ENCODE measurements at places on chromosomes 11 and 22.

- peak; percentile 50 for DNase-seq
Observed at GRCh38 chr11:92123540-92123939, 101.1 kb upstream of the FAT3 start.

- no peak for DNase-seq
Observed at GRCh38 chr11:1005928-1006327, 30.6 kb downstream of the MUC6 start.

GRCh38 chr22:45496451-45496941 lies 6.2 kb upstream of the FBLN1 start:
- no peak for DNase-seq

DNA sequence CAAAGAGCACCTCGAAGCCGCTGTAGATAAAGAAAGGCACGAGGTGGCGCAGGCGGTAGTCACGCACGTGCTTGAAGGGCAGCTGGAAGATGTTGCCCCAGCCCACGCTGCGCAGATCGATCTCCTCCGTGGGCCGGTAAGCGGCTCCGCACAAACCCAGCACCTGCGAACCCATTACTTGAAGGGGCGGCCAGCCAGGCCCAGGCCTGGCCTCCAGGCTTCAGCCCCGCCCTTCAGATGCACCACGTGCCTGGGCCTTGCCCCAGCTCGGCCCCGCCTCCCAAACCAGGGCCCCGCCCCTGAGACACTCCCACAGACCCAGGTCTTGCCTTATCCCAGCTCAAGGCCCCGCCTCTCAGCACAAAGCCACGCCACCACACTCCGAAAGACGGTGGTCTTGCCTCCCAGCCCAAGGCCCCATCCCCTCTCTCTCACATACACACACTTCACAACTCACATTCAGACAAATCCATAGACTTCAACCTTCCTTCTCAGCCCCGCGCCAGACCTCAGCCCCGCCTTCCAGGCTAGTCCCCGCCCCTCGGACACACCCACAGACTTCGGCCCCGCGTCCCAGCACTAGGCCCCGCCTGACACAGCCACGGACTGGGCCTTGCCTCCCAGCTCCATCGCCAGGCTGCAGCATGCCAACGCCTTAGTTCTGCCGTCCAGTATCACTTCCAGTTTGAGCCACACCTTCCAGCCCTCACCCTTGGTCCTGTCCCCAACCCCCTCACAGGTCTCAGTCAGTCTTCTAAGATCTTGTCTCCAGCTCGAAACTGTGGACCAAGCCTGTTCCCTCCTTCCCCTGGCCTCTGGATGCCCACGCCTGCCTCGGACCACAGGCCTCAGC lies 7.0 kb downstream of the UNC93B1 start:
- DNase-seq = peak; percentile 39

- DNase-seq = no peak
Observed at GRCh38 chr22:47918276-47918921, 1155.9 kb downstream of the TBC1D22A start.

- DNase-seq = peak; percentile 1
Observed at GRCh38 chr11:116240710-116241109, 532.1 kb downstream of the BUD13 start.

- no peak for DNase-seq
Observed at GRCh38 chr22:37943136-37943824, 10.1 kb downstream of the C22orf23 start.

DNA sequence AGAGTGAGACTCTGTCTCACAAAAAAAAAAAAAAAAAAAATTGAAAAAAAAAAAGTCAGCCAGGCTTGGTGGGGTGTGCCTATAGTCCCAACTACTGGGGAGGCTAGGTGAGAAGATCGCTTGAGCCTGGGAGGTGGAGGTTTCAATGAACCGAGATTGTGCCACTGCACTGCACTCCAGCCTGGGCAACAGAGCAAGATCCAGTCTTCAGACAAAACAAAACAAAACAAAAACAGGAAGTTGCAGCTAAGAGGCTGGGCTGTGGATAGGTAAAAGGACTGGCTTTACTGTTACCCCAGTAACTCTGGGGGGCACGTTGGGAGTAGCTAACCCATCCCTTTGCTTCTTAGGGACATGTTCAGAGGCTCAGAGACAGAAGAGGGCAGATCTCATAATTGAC lies 6.3 kb upstream of the PC start:
- DNase-seq = no peak

GRCh38 chr11:43035086-43035485 lies 276.7 kb upstream of the API5 start:
- no peak for DNase-seq

DNA sequence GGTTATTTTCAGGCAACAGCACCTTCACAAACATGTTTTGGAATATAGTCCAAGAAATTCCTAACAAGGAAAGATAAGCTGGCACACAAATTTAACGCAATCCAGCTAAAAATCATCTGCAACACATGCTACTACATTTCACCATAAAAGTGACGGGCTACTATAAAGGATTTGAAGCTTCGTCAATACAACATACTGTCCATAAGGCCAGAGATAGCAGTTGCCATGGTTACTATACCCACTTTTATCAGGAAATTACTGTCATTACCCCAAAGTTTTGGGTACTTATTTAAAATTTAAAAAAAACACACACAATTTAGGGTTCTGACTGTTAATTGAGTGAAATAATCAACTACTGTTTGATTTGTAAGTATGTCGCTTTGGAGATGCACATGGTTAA lies 6.9 kb downstream of the PHF21A start:
- DNase-seq = no peak

DNA sequence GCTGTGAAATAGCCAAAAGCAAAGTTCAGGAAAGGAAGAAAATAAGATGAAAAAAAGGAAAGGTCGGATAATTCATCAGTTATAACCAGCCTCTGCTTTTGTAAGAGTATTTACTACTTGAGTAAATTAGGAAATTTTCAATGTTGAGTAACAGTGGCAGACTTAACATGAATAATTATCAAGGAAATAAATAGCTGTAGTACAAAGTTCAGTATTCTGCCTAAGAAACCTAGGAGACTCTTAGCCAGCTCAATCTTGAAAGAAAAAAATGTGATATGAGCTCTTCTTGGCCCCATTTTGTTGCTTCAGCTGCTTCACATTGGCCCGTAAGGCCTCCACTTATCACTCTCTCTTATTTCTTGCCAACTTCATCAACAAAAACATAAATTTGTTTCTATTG lies 17.0 kb upstream of the DNAJB7 start:
- DNase-seq = no peak

GRCh38 chr11:86341382-86341781 lies 33.3 kb upstream of the CCDC81 start:
- DNase-seq = no peak

DNA sequence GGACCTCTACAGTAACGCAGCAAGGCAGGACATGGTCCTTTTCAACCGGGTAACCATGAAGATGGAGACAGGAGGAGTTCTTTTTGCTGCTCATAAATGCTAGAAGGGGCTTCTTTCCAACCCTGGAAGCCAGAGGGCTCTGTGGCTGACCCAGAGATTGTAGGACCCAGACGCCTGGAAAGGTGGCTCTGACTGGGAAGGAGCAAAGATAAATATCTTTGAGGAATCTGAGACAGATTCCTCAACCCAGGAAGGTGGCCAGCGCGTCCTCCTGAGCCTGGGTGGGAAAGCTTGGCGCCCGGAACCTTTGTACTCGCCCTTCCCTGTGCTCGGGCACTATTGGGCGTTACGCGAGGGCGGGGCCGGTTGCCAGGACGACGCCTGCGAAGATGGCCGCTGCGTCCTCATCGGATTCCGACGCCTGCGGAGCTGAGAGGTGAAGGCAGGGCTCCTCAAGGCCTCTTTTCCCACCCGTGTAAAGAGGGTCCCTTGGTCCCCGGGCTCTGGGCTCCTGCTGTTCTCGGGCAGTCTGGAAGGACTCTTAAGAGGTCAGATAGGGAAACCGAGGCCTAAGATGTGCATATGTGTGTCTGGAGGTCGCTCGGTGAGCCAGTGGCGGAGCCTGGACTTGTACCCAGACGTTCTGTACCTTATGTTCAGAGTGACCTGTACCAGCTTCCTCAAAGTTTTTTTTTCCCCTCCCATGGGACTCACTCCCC lies at the start of gene BBS1:
BBS1 (plus strand) TSS at position 365 of the 719 bp plus-strand sequence; CDS start at position 390, 25 bp downstream.
- DNase-seq = peak; percentile 81

DNA sequence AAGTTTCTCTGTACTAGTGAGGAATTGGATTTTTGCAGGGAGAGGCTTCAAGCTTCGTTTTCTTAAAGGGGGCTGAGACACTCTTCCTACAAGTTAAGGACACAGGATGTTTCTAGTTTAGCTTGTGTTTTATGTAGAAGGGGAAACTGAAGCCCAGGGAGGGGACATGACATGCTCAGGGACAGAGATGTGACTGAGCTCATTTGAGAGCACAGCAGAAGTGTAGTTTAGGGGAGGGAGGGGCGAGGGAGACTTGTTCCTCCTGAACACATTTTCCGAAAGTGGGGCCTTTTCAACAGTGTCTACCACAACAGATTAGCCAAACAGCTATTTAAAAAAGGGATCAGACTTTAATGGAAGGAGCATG lies 148.1 kb downstream of the FBXO7 start:
- DNase-seq = no peak

DNA sequence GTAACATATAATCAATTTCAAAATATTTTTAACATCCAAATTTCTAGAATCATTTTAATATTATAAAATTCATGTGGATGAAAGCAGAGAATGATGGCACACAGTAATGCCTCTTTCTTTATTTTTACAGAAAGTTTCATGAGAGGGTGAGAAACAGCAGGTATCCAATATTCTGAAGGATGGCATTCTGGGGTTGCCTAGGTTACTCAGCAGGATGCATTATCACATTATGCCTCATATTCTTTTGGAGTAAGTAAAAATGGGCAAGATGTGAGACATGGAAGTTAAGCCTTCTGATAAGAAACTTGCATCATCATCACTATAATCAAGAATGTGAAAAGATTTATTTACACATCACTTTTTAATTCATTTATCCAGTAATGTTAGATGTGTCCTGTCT lies 148.7 kb upstream of the PGR start:
- no peak for DNase-seq

- no peak for DNase-seq
Observed at GRCh38 chr22:43554259-43554636, 142.4 kb downstream of the MPPED1 start.

GRCh38 chr22:46573781-46574437 lies 36.5 kb upstream of the CELSR1 start:
- DNase-seq = no peak

DNA sequence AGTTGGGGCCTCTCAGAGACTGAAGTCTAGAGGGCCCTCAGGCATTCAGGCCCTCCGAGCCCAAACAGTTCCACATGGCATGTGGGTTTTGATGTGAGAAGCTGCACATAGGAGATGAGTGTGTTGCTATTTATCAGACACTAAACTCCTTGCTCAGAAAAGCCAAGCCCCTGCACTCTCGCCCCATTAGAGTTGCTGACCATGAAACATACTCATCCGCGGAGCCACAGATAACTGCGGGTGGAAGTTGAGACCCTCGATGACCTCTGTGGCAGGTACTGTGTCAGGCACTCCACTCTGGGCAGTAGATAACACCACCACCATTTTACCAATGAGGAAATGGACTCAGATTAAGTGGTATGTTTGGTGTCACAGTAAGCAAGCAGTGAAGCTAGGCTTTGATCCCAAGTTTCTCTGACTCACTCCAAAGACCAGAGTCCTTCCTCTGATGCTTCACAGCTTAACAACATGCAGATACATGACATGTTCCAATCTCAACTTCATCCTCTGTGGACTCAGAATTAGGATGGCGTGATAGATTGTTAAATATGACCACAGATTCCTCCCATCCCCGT lies 202.1 kb downstream of the ADAMTS15 start:
- peak; percentile 26 for DNase-seq

GRCh38 chr11:119315131-119316015 lies 1.6 kb downstream of the MCAM start:
- no peak for DNase-seq

DNA sequence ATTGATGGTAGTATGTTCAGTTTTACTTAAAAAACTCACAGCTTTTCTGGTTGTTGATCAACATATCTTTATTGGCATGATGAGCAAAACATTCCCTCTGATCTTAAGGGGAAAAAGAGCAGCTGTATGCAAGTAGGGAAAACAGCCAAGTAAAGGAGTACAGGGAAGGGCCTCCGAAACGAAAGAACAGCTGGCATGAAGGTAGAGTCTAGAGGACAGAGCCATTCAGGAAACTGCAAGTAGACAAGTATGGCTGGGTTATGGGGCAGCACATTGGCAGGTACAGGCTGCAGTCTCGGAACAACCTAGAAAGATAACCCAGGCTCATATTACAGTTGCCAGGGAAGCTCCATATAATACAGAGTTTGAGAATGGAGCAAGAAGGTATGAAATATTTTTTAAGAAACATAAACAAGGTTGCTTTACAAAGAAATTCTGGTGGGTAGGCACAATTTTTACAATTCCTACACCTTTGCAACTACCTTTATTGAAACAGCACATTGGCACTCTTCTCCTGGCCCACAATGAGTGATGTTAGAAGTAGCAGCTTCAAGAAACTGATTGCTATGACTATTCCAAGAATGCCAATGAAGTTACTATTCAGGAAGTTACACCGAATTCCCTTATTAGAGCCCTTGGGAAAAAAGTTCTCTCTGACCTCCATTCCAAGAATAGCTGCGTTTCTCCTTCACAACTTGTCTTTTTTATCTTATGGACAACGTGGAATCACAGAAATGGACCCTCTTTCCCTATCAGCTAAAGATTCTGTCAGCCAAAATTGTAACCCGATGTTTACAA lies 45.2 kb downstream of the LGR4 start:
- DNase-seq = peak; percentile 77

GRCh38 chr22:25096638-25097405 lies 102.8 kb upstream of the CRYBB3 start:
- DNase-seq = no peak

GRCh38 chr22:43889860-43890253 lies 2.0 kb downstream of the PNPLA5 start:
- DNase-seq = peak; percentile 28

DNA sequence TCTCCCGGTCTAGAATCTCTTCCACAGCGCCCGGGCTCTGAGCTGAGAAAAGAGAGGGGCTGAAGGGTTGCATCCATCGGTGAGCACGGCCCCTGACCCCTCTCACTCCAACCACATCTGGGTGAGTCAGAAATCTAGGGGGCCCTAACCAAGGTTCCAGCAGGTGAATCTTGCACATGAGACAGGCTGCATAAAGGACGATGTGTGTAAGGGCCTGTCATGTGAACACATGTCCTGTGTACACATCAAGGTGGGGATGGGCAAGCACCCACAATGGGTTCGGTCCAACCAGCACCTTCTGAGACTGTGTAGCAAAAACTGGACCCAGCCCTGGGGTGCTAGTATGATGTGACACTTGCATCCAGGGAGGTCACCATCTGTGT lies 1.2 kb downstream of the BET1L start:
- DNase-seq = no peak
